ENCODE measurements at places on chromosomes 4 and X.

- DNase-seq = no peak
Observed at GRCh38 chr4:15592799-15593198, 62.4 kb downstream of the FBXL5 start.

DNA sequence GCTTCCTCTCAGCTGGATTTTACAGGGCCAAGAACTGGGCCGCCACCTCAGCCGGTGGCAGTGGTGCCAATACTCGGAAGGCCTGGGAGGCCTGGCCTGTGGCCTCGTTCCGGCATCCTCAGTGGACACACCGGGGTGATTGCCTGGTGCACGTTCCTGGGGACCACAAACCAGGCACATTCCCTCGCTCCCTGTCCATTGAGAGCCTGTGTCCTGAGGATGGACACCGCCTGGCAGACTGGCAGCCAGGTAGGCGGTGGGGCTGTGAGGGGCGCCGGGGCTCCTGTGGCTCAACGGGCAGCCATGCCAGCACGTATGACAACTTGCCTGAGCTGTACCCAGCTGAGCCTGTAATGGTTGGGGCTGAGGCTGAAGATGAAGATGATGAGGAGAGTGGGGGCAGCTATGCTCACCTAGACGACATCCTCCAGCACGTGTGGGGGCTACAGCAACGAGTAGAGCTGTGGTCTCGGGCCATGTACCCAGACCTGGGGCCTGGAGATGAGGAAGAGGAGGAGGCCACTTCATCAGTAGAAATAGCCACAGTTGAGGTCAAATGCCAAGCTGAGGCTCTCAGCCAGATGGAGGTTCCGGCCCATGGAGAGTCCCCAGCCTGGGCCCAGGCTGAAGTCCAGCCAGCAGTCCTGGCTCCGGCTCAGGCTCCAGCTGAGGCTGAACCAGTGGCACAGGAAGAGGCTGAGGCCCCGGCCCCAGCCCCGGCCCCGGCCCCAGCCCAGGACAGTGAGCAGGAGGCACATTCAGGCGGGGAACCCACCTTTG is 70.4 kb downstream of the STARD8 start:
- DNase-seq = no peak

- DNase-seq = no peak
Observed at GRCh38 chr4:94451051-94451694, 569 bp upstream of the PDLIM5 start.

DNA sequence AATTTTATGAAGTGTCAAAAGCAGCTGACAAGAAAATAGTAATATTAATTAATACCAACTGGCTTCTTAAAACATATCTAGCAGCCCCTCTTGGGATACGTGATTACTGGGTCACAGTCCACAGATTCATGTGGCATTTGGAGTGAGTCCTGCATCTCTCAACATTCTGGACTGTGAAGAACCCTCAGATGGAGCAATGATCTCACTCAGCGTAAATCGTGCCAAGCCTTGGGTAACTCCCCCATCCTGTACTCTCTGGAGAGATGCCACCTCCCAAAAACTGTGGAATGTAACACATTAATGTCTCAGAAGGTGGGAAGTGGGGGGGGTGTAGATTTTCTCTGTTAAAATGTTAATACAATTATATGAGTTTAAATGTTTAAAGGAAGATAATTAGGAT is 118.2 kb upstream of the IQCM start:
- no peak for DNase-seq

- DNase-seq = no peak
Observed at GRCh38 chr4:185869427-185869826, 57.4 kb upstream of the SORBS2 start.

- DNase-seq = no peak
Observed at GRCh38 chr4:113256946-113257345, 207.5 kb downstream of the ANK2 start.

GRCh38 chr4:78578674-78579425 is 27.3 kb downstream of the ANXA3 start:
- DNase-seq = no peak

DNA sequence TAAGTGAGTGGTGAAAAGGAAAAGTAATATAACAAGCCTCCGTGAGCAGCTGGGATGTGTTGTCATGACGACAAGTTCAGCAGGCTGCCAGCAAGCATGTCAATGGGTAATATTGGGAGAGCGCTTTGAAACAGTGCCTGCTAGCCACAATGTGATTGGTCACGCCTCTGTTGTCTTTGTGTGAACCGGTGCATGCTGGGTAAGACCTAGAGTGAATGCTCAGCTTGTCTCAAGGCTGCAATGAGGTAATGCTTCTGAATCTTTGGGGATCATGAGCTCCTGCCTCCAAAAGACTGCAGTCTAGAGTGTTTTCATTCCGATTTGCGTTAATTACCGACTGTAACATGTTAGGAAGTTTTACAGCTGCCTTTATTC is 54.9 kb downstream of the STOX2 start:
- DNase-seq = peak; percentile 94

DNA sequence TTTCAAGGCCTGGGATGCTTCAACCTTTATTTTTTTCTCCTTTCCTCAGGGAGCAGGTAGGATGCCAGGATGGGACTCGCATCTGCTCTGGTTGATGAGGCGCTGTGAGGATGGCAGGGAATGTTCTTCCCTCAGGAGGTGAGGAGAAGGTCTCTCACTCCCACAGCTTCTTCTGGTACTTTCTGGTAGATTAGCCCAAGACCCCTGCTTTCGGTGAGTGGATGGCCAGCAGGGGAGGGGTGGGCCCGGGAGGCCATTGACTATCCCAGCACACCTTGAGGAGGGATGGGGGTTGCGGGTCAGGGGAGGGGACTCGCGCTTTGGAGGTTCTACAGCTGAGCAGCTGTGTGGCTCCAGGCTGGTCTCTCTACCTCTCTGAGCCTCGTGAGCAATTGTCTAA is 14.8 kb downstream of the CYTL1 start:
- DNase-seq = no peak

DNA sequence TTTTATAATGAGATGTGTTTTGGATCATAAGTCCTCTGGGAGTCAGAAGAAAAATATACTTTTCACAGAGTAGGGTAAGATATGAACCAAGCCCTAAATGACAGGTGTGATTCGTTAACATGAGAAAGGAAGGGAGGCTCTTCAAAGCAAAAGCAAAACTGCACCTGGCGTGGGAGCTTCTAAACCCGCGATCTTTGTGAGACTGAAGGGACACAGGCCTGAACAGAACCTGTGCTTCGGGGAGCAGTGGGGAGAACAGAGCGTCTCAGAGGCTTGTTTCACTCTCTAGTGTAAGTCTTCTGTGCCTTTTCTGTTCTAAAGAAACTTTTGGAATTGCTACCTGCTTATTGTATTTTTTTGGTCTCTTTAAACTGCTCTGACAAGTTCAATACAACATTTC is 30.2 kb upstream of the CYP4V2 start:
- no peak for DNase-seq

GRCh38 chr4:103089481-103089880 is 10.2 kb downstream of the BDH2 start:
- DNase-seq = no peak

DNA sequence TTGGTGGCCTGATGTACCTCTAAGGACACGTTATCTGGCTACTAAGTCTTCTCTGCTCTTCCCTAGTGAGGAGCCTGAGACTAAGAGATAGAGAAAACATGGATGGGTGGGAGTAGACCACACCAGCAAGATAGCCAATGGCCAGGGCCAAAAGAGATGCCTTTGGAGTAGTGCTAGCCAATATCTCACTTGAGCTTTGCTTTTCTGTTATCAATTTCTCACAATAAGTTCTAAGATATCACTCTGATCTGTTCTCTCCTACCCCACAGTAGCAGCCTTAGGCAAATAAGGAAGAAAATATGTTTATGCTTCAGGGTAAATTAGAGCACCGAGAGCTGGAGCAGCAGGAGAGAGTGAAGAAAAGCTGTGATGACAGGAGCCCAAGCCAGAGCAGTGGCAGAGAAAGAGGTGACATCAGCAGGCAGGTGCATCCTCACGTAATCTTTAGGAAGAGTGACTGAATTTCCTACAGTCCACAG is 343.9 kb upstream of the NOCT start:
- no peak for DNase-seq

- peak; percentile 38 for DNase-seq
Observed at GRCh38 chr4:6332042-6332668, 62.5 kb downstream of the WFS1 start.

GRCh38 chr4:114132830-114133229 is 153.4 kb upstream of the ARSJ start:
- DNase-seq = no peak

DNA sequence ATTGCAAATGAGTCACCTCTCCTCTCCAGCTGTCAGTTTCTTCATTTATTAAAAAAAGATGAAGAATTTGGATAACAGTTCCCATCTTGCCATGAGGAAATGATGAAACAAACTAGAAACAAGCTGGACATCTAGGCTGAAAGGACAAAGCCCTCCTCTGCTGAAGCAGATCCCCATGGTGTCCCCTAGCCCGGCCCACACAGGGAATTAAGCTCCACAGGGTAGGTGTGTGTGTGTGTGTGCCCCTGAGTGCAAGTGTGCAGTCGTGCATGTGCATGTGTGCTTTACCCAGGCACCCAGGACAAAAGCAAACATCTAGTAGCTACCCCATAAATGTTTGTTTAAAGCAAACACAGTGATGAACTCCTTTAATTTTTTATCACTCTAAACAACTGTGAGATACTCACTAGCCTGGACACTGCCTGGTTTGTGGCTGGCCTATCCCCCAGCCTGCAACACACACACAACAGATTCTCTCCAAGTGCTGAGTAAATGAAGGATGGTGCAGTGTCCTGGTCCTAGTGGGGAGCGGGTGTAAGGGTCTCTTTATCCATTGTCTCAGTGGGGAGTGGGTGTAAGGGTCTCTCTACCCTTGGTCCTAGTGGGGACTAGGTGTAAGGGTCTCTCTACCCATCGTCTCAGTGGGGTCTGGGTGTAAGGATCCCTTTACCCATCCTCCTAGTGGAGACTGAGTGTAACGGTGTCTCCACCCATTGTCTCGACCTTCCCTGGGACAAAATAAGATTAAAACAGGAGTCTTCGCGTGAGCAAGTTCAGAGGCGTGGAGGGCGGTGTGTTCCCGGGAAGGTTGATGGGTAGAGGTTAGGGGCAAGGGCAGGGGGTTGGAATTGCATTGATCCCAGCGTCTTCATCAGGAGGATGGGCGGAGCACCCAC is 688 bp upstream of the EVC start:
- peak; percentile 50 for DNase-seq

- DNase-seq = no peak
Observed at GRCh38 chr4:123037804-123038203, 115.4 kb upstream of the NUDT6 start.

- no peak for DNase-seq
Observed at GRCh38 chrX:101682723-101683122, 23.1 kb upstream of the ARMCX2 start.

DNA sequence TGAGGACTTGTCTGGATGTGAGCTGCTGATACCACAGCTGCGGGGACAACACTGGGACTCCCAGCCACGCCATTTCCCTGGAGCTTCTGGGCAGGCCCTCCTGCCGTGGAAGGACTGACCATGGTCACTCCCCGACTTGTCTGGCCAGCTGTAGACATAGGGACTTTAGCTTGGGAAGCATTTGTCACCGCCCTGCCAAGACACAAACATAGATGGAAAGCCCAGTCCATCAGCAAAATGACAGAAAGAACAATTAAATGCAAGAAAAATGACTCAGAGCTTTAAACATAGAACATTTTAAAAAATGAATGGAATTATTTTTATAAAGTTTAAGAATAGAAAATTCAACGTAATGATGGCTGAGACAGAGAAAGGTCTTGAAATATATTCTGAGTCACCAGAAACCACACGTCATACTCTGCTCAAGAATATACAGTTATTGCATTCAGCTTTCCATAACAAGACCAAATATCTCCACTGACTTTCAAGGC is 107.6 kb upstream of the CBR4 start:
- DNase-seq = no peak

GRCh38 chr4:140156529-140157171 is 2.7 kb upstream of the MAML3 start:
- DNase-seq = no peak
